Eye (tissue), 1 donor: ENCODE measurements at places on chromosomes 1 and 21.

GRCh38 chr1:184743062-184743756, 11.4 kb downstream of the EDEM3 start:
- no peak for DNase-seq

DNA sequence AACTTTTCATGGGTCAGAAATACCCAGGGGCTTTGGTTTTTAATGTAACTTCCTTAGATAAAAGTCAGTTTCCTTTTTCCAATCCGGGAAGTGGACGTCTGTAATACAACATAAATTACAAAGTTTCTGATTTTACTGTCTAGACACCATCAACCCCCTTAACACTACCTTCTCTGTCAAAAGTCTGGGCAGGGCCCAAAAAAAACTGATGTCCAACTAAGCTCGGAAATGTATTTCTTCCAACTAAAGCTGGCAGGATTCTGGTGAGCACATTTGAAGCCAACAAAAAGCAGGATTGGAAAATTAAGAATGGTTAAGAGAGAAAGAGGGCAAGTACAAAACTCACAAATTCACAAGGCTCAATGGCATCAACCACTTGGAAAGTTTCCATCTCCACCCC, 24.3 kb downstream of the DDAH1 start:
- no peak for DNase-seq

GRCh38 chr1:213659580-213660547, 327.9 kb upstream of the PROX1 start:
- no peak for DNase-seq

DNA sequence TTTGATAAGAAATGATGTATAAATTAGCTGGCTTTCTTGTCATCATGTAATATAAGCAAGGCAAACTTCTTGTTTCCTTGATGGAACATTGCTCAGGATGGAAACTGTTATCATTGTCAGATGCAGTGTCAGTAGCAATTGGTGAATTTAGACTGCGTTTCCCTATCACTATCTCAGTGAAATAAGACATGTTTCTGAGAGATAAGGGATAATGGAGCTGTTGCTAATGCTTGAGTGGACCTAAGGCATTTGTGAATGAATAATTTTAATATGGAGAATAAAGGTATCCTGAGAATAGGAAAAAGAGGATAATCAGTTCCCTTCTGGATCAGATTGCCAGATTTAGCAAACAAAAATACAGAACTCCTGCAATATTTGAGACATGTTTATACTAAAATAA, 160.9 kb downstream of the HLX start:
- DNase-seq = no peak

DNA sequence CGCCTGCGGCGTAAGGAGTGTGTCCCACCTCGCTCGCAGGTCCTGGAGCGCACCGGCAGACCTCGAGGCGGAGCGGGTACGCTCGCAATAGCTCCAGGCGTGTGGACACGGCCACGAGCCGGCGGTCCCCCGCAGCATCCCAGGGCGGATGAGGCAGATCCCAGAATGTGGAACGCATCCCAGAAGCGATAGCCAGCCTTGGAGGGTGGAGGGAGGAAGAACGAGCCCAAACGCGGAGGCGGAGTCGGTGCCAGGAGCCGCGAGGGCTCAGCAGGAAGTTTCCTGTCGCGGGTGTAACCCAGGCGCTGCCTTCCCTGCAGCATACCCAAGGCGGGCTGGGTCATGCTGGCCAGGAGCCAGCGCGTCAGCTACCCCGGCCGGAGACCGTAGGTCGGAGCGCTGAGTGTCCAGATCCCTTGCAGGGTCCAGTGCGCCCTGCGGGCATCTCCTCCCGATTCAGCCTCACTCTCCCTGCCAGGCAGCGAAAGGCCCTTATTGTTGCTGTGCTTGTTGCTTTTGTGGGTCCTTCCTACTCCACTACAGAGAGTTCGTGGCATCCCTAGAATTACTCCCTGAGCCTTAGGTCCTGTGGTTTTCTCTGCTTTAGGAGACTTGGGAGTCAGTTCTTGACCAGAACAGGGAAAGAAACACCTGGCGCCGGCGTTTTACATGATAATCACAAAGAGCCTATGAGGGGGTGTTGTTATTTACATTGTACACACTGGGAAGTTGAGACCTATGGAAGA, 27.7 kb downstream of the STYXL2 start:
- peak; percentile 72 for DNase-seq

- no peak for DNase-seq
Observed at GRCh38 chr1:89171067-89171438, 4.8 kb downstream of the GBP7 start.

- no peak for DNase-seq
Observed at GRCh38 chr1:7582460-7582972, 188.6 kb upstream of the VAMP3 start.

DNA sequence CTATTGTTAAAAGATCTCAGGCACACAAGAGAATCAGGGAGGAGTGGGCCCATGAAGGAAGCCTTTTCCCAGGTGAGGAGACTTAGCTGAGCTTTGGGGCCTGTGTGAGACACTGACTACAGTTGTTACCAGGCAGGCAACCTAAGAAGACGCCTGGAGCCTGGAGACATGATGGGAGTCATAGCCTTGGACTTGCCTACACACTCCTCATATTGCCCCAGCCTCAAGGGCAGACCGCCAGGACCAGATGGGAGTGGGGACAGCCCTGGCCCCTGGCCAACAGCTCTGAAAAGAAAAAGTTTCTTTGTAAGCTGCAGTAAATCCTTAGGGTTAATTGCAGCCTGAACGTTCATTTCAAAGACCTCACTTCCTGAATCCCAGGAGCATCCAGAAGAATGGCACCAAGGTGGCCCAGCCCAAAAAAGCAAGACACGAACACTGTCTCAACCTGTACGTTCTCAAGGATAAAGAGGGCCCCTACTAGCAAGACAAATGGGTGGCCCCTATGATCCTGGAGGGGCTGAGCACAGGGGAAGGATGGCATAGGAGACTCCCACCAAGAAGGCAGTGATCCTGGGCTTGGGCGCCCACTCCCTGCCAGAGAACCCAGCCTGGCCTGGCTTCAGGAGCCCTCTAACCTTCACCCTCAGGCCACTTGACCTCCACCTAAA, 33.2 kb upstream of the BTG2 start:
- DNase-seq = no peak

DNA sequence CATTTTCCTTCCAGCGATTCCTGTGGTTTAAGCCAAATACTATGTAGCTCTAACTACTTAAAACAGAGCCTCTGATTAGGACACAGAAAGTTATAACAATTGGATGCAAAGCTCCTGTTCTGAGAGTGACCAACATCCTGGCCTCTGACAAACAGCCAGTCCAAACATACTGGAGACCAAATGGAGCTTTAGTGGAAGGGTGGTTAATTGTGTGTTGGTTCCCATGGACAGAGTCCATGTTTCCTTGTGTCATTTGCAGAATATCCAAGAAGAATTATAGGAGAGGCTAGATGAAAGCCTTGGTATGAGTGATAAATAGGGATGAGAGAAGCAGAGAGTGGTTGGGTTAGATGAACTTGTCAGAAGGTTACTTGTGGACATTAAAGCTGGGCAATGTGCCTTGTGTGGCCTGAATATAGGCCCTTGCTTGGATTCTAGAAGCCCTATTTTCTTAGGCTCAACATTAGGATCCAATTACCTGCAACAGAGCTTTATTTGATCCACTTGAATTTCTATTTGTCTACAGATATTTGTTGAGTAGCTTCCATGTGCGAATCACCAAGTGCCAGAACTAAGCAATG, 180.5 kb upstream of the GORAB start:
- no peak for DNase-seq

DNA sequence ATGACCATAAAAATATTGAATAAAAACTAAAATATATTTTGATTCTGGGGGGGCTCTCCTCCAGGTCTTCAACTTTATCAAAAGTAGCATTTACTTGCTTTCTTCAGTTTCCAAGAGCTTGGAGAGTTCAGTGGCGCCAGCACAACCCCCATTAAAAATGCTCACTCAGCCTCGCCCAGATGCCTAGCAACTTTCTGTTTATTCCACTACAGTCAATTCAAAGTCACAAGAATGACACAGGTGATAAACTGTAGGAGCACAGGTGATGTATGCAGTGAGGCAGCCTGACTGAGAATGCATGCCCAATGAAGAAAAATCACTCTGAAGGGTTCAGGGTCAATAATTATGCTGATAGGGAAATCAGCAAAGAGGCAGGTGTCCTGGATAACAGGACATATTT, 159.4 kb upstream of the ATP1B1 start:
- no peak for DNase-seq

GRCh38 chr1:44547837-44548236, 126.4 kb downstream of the TMEM53 start:
- no peak for DNase-seq

DNA sequence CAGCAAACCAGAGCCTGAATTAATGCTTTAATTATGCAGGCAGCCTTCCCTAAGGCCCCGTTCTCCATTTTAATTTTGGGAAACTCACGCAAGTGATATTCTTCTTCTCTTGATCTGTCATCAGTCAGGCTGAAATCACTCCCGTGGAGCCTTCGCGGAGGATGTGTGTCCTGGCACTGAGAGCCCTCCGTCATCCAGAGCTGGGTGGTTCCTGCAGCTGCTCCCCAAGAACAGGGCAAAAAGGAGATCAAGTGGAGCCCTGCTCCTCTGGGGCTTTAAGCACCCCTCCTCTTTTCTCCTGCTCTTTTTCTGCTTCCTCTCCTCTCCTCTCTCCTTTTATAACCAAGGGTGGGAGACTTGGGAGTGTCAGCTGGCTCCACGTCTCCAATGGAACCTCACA, 133.2 kb upstream of the CACNA1E start:
- no peak for DNase-seq

DNA sequence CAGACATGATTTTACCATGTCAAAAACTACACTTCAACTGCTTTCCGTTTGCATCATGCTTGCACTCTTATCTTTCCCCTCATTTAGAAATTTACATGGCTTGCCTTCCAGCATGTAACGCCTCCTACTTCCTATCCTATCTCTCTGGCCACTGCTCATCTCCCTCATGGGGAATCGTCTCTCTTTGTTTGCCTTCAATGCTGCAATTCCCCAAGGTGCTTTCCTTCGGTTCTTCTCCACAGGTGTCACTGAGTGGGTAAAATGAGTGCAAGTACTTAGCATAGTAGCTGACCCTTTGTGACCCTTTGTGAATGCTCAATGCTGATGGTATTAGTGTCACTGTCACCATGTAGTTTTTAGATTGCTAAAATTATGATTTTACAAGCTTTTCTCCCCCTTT, 63.1 kb downstream of the APP start:
- DNase-seq = peak; percentile 47

- DNase-seq = no peak
Observed at GRCh38 chr1:31901838-31902509, 36.2 kb downstream of the PTP4A2 start.

GRCh38 chr1:61455400-61455799, 269.5 kb downstream of the TM2D1 start:
- DNase-seq = no peak

- no peak for DNase-seq
Observed at GRCh38 chr21:8993943-8994639, 1527.3 kb upstream of the TPTE start.

- DNase-seq = no peak
Observed at GRCh38 chr1:24862775-24863483, 67.1 kb downstream of the RUNX3 start.

- DNase-seq = no peak
Observed at GRCh38 chr1:175209493-175209921, 16.9 kb upstream of the KIAA0040 start.

GRCh38 chr1:240092301-240093119, 827 bp downstream of the FMN2 start:
- peak; percentile 80 for DNase-seq

DNA sequence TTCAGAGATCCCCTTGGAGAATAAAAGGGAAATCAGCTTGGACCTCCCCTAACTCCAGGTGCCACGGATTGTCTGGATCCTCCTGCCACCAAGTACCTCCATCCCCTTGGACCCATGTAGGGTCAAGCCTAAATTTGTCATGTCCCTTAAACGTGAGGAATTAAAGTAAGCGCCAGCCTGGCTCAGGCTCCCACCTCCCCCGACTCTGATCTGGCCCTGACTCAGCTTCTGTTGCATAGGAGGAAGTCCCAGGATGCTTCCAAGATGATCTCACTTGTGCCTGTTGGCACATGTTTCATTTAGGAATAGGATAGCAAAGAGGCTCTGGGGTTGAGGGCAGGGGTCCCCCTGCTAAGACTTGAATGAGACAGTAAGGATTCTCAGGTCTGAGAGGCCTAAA, 231.9 kb upstream of the JUN start:
- DNase-seq = no peak

GRCh38 chr21:18335651-18336236, 67.8 kb downstream of the TMPRSS15 start:
- no peak for DNase-seq

GRCh38 chr21:45309069-45309986, 21.6 kb upstream of the POFUT2 start:
- DNase-seq = peak; percentile 83

GRCh38 chr1:13830616-13831280, 130.8 kb downstream of the PRDM2 start:
- no peak for DNase-seq

DNA sequence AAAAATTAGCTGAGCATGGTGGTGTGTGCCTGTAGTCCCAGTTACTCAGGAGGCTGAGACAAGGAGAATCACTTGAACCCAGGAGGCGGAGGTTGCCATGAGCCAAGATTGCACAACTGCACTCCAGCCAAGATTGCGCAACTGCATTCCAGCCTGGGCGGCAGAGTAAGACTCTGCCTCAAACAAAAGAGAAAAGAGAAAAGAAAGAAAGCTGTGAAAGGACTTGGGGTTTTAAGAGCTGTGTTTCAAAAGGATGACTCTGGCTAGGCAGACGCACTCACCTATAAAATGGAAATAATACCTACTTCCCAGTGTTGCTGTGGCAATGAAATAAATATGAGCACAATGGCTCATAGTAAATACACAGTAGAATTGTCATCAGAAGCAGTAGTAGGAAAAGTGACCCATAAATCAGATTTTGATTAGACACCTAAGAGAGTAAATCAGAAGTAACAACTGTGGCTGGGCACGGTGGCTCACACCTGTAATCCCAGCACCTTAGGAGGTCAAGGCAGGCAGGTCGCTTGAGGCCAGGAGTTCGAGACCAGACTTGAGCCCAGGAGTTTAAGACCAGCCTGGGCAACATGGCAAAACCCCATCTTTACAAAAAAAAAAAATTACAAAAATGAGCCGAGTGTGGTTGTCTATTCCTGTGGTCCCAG, 45.9 kb upstream of the PUM1 start:
- no peak for DNase-seq

GRCh38 chr1:46490656-46491442, 1.2 kb downstream of the DMBX1 start:
- DNase-seq = peak; percentile 83

- peak; percentile 17 for DNase-seq
Observed at GRCh38 chr1:183548116-183548515, 42.1 kb downstream of the NCF2 start.

- DNase-seq = no peak
Observed at GRCh38 chr21:16193496-16194094, 463.8 kb downstream of the USP25 start.

GRCh38 chr1:47948126-47948525, 49.1 kb downstream of the TRABD2B start:
- DNase-seq = no peak

DNA sequence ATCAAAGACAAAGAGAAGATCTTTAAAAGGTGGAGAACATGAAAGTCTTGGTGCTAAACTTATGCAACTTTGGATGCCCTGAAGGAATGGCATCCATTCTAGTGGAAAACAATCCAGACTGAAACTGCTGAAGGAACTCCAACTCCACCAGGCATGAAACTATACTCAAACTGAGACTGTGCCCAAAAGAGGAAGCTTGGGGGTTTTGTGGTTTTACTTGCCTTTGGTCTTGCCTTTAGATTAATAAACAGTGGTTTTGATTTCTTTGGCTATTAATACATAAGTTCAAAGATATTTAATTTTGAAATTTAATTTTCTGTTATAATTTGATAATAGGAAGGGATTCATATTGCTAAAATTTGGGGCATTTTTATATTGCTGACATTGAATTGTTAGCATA, 17.4 kb upstream of the SLC30A10 start:
- DNase-seq = no peak
